ENCODE measurements at places on chromosomes 4 and X.

GRCh38 chr4:99749445-99750391 lies 66.9 kb upstream of the DAPP1 start:
- DNase-seq, result no peak

- no peak for DNase-seq
Measured at GRCh38 chr4:65535113-65535512, 135.2 kb downstream of the EPHA5 start.

DNA sequence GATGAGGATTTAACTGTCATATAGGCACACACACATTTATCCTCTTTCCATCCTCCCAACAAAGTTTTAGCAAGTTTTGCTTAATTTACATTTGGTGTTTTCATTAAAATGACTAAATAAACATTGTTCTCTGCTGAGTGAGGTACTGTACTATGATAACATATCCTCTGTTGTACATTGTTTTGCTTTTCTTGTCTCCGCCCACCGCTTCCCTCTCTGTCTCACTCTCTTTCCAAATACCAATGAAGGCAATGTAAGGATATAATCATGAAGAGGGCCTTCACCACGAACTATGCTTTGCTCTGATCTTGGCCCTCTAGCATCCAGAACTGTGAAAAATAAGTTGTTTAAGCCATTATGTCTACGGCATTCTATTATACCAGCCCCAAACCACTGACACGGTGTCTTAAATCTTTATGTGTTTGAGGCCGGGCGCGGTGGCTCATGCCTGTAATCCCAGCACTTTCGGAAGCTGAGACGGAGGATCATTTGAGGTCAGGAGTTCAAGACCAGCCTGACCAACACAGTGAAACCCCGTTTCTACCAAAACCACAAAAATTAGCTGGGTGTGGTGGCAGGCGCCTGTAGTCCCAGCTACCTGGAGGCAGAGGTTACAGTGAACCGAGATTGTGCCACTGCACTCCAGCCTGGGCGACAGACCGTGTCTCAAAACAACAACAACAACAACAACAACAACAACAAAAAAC lies 65.3 kb downstream of the HPRT1 start:
- no peak for DNase-seq

- DNase-seq, result no peak
Measured at GRCh38 chr4:184843984-184844554, 18.3 kb upstream of the ACSL1 start.

GRCh38 chr4:58849026-58849425 lies 1738.8 kb upstream of the IGFBP7 start:
- DNase-seq, result no peak

DNA sequence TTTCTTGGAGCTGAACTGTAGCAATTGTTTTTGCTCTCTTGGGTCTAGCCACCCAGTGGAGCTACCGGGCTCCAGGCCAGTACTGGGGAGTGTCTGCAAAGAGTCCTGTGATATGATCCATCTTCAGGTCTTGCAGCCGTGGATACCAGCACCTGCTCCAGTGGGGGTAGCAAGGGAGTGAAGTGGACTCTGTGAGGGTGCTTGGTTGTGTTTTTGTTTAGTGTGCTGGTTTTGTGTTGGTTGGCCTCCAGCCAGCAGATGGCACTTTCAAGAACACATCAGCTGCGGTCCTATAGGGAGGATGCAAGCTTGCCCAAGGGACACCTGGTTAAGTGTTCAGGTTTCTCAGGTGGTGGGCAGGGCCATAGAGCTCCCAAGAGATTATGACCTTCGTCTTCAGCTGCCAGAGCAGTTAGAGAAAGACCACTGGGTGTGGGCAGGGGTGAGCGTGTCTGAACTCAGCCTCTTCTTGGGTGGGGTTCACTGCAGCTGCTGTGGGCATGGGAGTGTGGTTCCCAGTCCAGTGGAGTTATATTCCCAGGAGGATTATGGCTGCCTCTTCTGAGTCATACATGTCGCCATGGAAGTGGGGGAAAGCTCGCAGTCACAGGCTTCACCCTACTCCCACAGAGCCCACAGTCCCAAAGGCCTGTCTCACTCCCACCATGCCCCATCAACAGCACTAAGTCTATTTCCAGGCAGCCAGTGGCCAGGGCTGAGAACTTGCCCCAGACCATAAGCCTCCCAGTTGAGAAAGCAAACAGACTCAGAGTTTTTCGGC lies 811.6 kb downstream of the GLUD2 start:
- no peak for DNase-seq

GRCh38 chrX:153490217-153490930 lies 4.4 kb upstream of the BGN start:
- DNase-seq, result no peak

- no peak for DNase-seq
Measured at GRCh38 chrX:40267334-40268187, 169.8 kb upstream of the BCOR start.

DNA sequence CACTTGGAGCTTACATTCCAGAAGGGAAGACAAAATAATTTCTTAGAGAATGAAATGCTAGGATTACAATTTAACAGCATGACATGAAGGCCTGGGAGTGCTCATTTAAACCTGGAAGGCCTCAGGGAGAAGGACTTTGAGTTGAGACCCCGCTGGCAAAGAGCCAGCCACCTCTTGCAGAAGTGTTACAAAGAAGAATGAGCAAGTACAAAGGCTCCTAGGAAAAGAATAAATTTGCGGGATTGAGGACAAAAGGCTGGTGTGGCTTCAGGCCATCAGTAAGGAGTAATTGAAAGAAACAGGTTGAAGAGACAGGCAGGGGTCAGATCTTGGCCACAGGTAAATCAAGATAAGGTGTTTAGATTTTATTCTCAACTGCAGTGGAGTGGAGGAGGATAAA lies 3.1 kb upstream of the ELOVL6 start:
- no peak for DNase-seq

DNA sequence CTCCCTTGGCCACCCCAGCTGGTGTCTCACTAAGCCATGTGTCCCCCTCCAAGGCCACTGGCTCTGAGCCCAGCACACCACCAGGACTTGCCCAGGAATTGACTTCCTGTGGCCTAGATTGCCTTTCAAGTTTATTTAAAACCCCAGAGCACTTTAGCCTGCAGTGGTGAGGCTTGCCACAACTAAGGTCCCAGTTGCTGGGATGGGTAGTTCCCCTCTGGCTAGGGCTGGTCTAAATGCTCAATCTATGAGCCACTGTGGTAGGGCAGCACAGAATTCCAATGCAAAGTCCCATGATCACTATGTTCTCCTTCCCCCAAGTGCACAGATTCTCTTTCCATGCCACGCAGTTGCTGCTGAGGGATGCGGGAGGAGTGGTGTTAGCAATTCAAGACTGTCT lies 61.1 kb upstream of the HCCS start:
- no peak for DNase-seq

DNA sequence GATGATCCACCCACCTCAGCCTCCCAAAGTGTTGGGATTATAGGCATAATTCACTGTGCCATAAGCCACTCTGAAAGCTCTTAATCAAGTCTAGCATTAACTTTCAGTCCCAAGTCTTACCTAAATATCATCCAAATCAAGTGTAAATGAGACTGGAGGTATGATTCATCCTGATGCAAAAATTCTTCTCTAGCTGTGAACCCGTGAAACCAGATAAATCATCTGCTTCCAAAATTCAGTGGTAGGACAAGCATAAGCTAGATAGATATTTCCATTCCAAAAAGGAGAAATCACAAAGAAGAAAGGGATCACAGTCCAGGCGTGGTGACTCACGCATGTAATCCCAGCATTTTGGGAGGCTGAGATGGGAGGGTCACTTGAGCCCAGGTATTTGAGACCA lies 8.8 kb upstream of the TBC1D25 start:
- DNase-seq, result no peak

DNA sequence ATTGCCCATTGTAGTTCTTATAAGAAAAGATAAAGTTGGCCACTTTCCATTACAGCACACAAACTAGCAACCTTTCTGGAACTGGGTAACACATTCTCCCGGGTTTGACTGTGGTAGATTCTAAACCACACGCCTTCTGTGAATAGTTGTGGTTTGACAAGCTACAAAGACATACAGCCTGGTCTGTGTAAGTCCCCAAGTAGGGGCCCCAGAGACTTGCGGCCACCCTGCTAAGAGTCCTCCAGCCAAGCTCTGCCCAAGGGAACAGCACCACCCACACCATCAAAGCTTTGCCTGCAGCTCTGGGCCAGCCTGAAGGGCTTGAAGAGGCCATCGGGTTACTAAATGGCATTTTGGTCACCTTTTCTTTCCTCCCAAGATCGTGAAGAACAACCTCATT lies 203.4 kb downstream of the MAML3 start:
- DNase-seq, result no peak

DNA sequence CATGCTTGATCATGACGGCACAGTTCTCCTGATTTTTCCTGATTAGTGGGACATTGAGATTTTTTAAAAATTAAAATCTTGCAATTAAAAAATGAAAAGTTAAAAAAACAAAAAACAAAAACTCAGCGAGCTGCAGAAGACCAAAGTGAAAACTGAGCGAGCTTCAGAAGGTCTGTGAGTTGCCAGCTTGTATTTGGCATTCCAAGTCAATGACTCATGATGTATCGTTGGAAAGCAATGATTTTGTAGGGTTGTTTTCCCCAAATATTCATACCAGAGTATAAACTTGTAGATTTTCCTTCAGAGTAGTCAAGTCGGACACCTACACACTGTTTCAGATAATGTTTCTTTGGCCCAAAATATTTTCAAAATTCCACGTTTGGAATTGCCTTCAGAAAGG lies 76.9 kb downstream of the LRRC66 start:
- no peak for DNase-seq

- peak; percentile 42 for DNase-seq
Measured at GRCh38 chr4:2961811-2962441, 1.3 kb downstream of the NOP14 start.

DNA sequence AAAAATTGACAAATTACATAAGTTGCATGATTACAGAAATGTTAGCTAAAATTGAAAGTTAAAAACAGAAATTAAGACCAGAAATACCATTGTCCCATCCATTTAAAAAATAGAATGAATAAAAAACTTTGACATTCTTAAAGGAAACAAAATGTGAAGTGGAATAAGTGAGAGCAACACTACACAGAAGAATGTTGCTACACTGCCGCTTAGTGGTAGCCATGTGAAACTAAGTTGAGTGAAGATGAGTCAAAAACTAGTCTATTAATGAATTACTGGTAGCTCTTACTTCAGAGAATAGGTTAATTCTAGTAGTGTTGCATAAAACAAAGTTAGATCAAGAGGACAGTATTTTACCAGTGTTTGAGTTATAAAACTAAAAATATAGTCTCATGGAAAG lies 571.0 kb upstream of the KLHL4 start:
- peak; percentile 7 for DNase-seq

GRCh38 chrX:8003147-8003883 lies 76.1 kb upstream of the PNPLA4 start:
- no peak for DNase-seq
